ENCODE measurements at places on chromosomes 6 and 20. TPM values are rescaled to one million over a fixed set of nuclear protein-coding genes. Genes with fewer than 3 reads are reported as not detected.

GRCh38 chr20:9374072-9374471 lies 140.3 kb upstream of the LAMP5 start:
- H3K36me3 ChIP-seq, result no peaks in the 10 kb centered on the region
- H3K4me3 ChIP-seq, result no peak overlapping the region
- no peak for DNase-seq
- H3K27ac ChIP-seq, result no peak overlapping the region
- H3K4me1 ChIP-seq, result no peaks in the 10 kb centered on the region
- H3K27me3 ChIP-seq, result no peaks in the 10 kb centered on the region

DNA sequence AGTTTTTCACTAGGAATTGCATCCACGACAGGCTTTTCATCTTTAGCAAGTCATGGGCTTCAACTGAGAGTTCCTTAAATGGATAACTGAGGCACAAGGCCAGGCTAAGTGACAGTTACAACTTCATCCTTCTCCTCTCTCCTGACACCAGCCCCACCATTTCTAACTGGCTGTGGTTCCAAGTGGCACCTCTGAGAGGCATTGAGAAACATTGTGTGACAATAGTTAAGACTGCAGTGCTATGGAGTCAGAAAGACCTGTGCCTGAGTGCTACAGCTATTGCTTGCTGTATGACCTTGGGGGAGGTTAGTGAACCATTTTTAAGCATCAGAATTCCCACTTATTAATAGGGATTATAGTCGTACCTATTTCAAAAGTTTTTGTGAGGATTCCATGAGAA lies 26.2 kb upstream of the MLIP start:
- peak overlapping the region; percentile 28 for H3K27ac ChIP-seq
- H3K4me3 ChIP-seq, result no peak overlapping the region
- H3K4me1 ChIP-seq, result no peaks in the 10 kb centered on the region
- DNase-seq, result no peak
- H3K36me3 ChIP-seq, result no peaks in the 10 kb centered on the region

GRCh38 chr6:155174576-155175211 lies 89.1 kb upstream of the CLDN20 start:
- H3K36me3 ChIP-seq, result no peaks in the 10 kb centered on the region
- H3K4me1 ChIP-seq, result no peaks in the 10 kb centered on the region
- no peaks in the 10 kb centered on the region for H3K27me3 ChIP-seq
- H3K4me3 ChIP-seq, result no peak overlapping the region

DNA sequence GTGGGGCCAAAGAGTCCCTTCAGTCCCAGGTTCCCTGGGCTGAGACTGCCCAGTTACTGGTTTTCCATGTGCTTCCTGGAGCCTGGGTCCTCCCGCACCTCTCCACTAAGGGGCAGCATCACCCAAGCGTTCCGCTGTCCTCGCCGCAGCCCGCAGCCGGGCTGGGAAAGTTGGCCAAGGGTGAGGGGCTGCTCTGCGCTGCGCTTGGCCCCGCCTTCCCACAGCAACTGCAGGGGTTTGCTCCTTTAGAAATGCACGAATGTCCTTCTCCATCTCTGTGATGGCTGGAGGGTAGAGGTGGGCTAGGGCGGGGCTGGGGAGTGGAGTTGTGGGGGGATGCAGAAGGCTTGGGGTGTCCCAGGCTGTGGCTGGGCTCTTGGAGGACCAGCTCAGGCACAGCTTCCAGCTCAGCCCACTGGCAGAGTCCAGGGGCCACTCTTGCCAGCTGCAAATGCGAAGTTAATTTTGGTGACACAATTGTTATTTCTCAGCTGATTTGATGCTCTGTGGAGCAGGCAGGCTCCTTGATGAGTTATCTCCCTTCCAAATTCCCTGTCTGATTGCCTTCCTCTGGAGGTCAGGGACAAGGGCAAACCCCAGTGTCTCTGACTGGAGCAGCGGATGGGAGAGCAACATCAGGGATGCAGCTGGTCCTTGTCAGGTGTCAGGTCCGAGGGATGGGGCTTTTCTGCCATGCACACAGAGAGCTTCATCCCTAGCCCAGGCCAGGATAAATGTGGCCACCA lies 63.2 kb downstream of the NOL4L start:
- no peaks in the 10 kb centered on the region for H3K27me3 ChIP-seq
- H3K4me1 ChIP-seq, result peaks cover 21% of the 10 kb centered on the region
- no peaks in the 10 kb centered on the region for H3K36me3 ChIP-seq

DNA sequence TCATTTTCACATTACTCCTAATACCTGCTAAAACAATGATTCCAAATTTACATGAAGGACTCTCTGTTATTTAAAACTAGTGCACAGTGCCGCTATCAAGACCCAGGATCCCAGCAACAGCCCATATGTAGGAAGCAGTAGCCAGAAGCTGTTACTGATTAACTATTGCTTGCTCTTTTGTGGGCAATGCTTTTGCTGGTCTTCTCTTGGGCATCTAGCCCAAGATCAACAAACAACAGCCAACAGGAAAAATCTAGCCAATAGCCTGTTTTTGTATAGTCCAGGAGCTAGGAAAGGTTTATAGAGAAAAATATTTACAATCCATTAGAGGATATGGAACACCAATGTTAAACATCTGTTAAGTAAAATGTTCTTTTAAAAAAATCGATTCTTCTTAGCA lies 22.1 kb upstream of the TENT5A start:
- no peak overlapping the region for H3K27ac ChIP-seq
- DNase-seq, result no peak

GRCh38 chr6:169081248-169081647 lies 172.4 kb downstream of the THBS2 start:
- H3K27ac ChIP-seq, result no peak overlapping the region
- no peak for DNase-seq
- H3K4me3 ChIP-seq, result no peak overlapping the region
- peaks cover under 1% of the 10 kb centered on the region for H3K4me1 ChIP-seq
- no peaks in the 10 kb centered on the region for H3K27me3 ChIP-seq

GRCh38 chr6:109927052-109927451 lies 51.1 kb upstream of the GPR6 start:
- H3K4me1 ChIP-seq, result no peaks in the 10 kb centered on the region
- H3K27me3 ChIP-seq, result no peaks in the 10 kb centered on the region
- no peak overlapping the region for H3K4me3 ChIP-seq
- H3K36me3 ChIP-seq, result no peaks in the 10 kb centered on the region
- H3K27ac ChIP-seq, result no peak overlapping the region

Gene WFDC12
- total RNA-seq, result not detected

Data from sigmoid colon (tissue), 7 donors.